ENCODE measurements at places on chromosomes 5 and 9.

DNA sequence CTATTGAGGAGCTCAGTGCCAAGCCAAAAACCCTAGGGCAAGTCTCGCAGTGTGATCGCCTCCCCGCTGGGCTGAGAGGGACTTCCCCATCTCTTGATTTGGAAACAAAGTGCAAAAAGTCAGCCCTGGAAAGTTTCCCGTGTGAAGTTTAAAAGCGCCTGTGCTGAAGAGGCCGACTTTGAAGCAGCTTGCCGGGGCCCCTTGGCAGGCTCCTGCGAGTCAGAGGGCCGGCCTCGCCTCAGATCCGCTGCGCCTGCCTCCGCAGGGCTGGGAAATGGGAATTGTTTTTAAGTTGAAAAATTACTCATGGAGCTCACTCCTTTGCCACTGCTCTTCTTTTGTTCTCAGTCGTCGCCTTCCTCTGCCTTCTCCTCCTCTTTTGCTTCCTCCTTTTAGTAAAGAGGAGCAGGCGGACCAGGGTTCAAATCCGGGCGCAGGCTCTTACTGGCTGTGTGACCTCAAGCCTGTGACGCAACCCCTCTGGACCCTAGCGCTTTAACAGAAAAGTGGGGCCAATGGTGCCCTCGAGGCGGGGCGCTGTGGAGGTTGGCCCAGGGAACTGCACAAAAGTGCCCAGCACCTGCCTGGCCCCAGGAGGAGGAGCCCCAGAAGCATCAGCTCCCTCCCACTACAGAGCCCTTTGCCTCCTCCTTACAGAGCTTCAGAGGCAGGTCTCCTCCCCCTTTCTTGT, 14.7 kb upstream of the LHX2 start:
- peak; percentile 26 for DNase-seq

DNA sequence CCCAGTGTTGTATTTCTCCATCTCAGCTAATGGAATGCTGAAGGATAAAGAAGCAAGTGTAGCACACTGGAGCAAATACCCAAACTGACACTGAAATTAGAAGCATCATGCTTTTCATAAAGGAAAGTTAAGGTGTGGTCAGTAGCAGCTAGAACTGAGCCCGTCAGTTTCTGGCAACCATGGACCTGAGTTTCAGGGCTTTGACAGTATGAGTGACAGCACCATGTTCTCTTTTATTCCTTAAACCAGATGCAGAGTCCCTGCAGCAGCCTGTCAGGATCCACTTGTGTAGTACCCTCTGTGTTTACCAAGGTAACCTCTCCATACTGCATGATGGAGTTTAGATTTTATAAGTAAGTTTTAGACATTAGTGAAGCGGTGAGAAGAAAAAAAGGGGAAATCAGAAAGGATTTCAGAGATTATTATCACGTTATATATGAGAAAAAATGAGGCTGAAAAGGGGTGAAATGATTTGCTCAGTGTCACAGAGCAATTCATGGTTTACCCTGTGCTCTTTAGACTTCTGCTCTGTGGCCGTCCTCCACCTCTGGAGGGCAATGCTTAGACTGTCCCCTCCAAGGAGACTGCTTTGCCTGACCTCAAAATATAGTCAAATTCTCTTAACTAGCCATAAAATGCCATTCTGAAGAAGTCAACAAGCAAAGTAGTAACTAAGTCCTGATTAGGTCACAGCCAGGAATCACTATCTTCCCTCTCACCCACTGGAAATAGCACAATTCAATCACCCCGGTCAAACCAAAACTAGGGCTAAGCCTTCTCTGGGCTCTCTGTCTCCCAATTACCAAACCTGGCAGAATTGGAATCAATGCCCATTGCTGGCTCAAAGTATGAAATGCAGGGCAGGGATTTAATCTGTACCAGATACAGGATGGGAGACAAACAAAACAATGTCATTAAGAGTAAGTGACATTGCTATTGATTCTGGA, 10.5 kb upstream of the MYOT start:
- DNase-seq: no peak

DNA sequence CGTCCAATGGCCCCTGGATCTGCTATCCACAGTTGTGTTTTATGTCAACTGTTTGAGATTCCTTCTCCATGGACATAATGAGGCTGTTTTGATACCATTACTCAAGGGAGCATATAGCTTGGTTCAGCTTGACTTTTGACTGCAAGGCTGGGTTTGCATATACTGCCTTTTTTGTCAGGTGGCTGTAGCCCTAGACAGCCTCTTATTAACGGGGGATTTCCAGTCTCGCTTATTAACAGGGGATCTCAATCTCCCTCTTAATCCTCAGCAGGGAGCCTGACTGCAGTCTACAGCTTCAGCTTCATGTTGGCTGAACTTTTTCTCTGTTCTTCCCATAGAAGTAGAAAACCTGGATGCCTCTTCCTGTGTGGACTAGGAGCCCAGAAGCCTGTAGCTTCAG, 73.7 kb upstream of the TNC start:
- DNase-seq: no peak

- no peak for DNase-seq
These were observed 642.0 kb upstream of the WWC1 start for GRCh38 chr5:167649471-167649870.

- DNase-seq: no peak
These were observed 28.5 kb upstream of the MLLT3 start for GRCh38 chr9:20650750-20651299.

- DNase-seq: peak; percentile 33
These were observed 6.2 kb upstream of the PDLIM4 start for GRCh38 chr5:132251220-132251725.

DNA sequence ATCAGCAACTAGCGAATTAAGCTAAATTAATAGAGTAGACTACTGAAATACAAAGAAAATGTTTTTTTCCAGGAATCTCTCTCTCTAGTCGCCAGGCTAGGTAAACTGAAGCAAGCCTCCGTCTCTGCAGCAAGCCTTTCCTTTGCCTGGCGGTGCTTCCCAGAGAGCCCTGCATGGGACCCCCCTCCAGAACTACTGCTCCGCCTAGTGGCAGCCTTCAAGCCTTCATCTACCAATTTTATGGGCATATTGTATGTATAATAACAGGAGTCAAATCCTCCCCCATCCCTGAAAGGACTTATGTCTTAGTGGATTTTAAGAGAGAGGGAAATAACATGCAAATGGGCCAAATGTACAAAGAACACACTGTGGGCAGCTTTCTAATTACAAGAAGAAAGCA, 241.9 kb downstream of the SAXO1 start:
- peak; percentile 12 for DNase-seq

DNA sequence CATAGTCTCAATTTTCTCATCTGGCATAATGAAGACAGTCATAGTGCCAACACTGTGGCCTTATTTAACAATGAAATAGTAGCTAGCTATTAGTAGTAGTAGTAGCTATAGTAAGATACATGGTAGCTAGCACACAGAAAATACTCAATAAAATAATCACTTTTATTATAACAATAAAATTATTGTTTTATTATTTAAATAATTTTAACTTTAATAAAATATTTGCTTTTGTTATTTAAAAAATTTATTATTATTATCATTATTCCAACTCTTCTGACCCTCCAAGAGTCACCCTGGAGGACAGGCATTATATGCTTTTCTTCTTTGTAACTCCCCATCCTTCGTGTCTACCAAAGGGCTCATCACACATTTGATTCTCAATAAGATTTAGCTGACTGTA, 252.1 kb downstream of the TRIM32 start:
- DNase-seq: no peak

DNA sequence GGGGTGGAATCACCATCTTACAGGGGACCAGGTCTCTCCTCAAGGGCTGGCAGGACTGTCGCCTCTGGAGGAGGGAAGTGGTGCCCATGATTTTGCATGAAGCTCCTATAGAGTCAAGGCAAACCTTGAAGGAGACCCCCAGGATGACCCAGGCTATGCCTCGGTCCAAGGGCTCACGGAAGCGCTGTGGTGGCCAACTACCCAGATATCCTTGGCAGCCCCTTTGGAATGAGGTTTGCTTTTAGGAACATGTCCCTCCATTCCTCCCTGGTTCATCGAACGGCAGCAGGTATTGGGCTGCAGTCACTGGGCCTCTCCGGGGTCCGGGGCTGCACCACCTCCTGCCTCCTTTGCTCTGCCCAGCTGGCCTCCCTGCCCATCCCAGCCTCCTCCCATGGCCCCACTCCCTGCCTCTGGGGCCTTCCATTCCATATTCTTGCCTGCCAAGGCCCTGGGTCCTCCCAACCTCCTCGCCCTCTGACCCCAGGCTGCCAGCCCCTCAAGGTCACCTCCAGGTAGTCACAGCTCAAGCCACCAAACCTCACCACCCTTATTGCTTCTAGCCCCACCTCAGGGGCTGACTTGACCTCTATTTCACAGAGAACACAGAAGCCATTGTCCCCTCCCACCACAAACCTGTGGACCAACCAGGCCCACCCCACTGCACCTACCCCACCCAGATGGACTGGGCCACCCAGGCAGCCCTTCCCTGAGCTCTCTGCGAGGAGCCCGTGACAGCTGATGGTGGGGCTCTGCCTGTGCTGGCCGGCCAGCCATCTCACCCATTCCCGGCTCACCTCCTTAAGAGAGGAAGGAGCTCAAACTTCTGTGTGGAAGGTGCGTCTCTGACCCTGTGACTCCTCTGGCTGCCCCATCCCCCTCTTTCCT, 3.6 kb upstream of the IL3 start:
- no peak for DNase-seq

GRCh38 chr5:56415356-56415765, 182.2 kb upstream of the ANKRD55 start:
- peak; percentile 94 for DNase-seq

DNA sequence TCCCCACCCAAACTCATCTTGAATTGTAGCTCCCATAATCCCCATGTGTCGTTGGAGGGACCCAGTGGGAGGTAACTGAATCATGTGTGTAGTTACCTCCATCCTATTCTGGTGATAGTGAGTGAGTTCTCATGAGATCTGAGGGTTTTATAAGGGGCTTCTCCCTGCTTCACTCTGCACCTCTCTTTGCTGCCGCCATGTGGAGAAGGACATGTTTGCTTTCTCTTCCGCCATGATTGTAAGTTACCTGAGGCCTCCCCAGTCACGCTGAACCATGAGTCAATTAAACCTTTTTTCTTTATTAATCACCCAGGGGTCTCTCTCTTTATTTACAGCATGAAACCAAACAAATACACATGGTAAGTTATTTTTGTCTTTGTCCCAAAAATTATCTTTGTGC, 726.1 kb downstream of the CDH18 start:
- DNase-seq: no peak

- DNase-seq: no peak
These were observed 492.7 kb downstream of the RASEF start for GRCh38 chr9:82570226-82570625.

DNA sequence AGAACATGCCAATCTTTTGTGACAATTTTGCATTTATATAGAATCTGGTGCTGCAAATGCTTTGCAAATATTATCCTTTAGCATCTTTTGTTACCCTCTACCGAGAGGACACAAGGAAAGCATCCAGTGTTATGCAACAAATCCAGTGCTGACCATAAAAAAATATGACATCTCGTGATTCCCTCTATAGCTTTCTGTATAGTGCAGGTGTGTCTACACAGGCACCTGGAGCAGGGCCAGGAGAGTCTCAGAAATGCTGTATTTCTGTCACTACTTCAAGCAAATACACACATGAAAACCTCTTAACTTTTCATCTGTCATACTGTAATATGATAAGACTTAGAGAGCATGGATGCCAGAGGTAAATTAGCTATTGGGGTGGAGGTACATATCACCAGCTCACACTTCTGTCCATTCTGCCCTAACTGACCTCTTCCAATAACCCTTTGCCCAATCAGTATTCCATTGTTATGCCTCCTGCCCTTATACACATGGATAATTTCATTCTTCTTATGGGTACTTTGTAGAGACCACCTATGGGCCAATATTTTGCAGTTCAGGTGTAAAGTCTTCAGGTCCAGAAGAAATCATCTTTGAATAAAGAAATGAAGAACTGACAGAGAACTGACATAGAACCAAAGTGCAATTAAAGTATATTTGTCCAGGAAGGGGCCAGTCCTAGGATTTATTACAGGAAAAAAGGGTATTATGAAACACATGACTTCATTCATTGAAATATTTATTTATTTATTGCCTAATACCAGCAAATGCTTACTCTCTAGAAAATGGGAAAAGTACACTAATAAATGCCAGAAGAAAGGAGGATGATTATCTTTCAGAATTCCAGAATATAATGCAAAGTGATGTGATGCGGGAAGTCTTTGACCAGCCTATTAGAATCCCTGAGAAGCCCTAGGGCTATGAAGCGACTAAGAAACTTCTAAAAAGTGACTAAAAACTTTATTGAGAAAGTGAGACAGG, 106.5 kb downstream of the EPB41L4A start:
- no peak for DNase-seq

DNA sequence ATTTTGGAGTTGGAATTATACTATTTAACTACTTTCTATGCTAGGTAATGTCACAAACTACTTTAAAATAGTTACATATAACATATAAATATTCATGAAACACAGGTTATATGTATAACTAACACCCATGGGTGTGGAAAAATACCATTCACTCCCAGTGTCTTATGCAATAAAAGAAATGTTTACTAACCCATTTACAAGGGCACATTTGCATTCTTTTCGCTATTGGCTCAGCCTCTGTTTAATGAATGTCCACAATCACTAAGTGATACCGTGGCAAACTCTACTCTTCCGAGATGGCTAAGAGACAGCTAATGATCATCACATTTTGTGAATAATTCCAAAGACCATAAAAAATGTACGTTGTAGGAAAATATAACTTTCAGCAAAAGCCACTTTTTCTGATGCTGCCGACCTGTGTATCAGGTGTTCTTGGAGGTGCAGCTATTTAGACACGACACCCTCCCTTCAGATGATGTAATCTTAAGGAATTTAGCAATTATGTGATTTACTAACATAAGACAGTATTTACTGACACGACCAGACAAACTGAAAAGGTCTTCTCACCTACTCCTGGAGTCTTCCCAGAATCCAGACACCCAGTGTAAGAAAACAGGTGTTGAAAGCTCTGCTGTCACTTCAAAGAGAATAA, 121.7 kb upstream of the FAM120A start:
- no peak for DNase-seq

DNA sequence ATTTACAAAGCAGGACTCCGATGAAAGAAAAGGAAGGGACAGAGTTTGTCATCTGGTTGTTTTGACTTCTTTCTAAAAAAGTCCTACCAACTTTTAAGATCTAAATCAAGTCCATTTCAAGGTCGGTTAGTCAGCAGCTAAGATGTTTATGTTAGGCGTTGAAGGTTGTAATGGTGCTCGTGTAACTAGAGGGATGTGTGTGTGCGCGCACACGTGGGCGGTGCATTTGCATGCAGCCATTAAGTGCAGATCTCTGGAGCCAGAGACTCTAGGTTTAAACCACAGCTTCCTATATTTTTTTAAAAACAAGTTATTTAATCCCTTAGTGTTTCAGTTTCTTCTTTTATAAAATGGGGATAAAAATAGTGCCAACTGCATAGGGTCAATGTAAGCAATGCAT, 77.0 kb upstream of the SMIM32 start:
- no peak for DNase-seq

GRCh38 chr5:10825897-10826644, 65.0 kb upstream of the DAP start:
- DNase-seq: no peak

DNA sequence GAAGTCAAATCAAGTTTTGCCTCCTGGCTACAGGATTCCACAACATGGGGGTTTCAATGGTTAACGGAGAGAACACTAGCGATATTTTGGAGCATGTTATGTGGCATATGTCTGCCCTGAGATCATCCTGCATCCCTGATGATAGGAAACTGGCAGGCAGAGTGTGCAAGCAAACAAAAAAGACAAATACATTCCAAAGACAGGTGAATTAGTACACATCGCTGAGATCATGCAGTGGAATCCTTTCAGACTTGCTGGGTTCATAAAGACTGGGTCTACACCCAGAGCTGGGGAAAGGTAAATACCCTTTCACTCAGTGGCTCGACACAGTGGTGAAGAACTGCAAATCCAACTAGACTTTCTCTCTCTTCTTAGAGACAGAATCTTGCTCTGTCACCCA, 286.5 kb downstream of the EFNA5 start:
- no peak for DNase-seq

Measured in iris pigment epithelial cell (primary cell).